ENCODE measurements at places on chromosomes 1 and 21.

- no peak for DNase-seq
Observed at GRCh38 chr21:32163386-32163785, 115.5 kb downstream of the MIS18A start.

DNA sequence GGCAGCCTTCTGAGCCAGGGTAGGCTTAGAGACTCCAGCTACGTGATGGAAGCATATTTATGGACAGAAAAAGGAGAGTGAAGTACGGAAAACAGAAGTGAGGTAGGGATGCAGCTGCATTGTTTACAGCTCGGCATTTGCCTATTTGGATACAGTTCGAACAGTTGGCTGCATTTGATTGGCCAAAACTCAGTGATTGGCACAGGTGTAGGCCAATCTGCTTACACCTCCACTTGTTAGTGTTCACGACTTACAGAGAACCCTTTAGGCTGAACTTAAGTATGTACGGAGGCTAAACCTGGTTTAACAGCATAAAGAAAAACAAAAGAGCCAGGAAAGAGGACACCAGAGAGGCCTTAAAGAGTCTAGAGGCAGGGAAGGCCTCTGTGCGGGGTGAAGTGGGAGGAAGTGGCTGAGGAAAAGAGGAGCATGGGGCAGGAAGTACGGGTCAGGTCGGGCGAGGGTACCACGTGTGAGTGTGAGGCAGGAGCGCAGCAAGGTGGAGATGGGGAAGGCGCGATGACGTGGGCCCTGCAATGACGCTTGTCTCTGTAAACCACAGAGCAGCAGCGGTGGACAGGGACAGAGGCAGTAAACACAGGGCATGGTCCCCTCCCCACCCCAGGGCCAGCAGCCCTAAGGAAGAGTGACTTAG lies 32.0 kb downstream of the RSPH1 start:
- peak; percentile 59 for DNase-seq

- DNase-seq, result no peak
Observed at GRCh38 chr1:159144571-159144970, 26.8 kb upstream of the CADM3 start.

DNA sequence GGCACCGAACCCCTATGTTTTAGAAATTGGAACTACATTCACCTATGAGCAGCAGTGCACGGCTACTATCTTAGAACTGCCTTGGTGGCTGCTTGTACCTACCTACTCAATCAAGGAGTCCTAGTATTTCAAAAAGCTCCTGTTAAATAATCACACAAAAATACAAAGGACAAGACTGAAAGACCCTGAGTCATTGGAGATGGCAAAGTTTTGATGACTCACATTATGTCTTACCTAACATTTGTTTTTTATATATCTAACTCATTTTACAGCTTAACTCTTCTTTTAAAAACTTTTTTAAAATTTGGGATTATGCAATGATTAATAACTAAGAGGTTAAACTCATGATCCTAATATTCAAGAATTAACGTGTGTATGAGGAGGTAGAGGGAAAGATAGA lies 1206.0 kb upstream of the TMPRSS15 start:
- no peak for DNase-seq

Measured in T-helper 2 cell (primary cell).